Activated naive CD8-positive, alpha-beta T cell treated with anti-CD3 and anti-CD28 coated beads, Interleukin-2, amount 50 U/mL, for 16 hours (primary cell): ENCODE measurements at places on chromosomes 13 and 19.
A peak's percentile ranks its signal among the peaks of the same experiment; 100 is the strongest.

- DNase-seq: no peak
These were observed 19.7 kb downstream of the ZNF714 start for GRCh38 chr19:21101521-21102242.

DNA sequence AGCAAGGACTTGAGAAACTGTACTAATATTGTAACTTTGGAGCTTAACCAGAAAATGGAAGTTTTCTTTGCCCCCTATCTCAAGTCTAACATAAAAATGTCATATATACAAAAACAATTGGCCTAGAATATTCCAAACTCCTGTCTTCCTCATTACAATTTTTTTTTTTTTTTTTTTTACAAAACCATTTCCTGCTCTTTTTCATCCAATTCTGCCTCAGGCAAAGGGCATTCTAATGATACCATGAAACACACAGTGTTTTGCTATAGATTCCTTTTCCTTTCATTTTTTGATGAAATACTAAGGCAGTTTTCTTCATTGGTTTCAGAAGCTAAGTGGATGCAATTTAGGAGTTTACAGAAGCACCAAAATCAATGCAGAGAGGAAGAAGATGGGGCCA, 119.7 kb downstream of the LHFPL6 start:
- no peak for DNase-seq

GRCh38 chr19:18257503-18258470, 16.5 kb downstream of the IQCN start:
- no peak for DNase-seq

DNA sequence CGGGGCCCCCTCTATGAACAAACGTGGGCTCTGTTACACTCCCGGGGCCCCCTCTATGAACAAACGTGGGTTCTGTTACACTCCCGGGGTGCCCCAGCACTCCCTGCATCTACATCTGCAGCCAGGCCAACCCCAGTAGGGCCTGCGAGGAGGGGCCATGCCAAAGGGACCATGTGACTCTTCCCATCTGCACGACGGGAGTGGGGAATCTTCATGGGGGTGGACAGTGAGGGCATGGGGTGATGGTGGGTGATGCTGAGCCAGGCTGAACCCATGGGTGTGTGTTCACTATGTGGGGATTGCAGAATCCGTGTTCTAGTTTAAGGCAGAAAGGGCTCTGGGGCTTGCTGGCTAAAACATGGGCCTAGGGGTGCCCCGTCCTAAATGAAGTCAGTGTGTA, 69.9 kb upstream of the ARHGEF7 start:
- no peak for DNase-seq

DNA sequence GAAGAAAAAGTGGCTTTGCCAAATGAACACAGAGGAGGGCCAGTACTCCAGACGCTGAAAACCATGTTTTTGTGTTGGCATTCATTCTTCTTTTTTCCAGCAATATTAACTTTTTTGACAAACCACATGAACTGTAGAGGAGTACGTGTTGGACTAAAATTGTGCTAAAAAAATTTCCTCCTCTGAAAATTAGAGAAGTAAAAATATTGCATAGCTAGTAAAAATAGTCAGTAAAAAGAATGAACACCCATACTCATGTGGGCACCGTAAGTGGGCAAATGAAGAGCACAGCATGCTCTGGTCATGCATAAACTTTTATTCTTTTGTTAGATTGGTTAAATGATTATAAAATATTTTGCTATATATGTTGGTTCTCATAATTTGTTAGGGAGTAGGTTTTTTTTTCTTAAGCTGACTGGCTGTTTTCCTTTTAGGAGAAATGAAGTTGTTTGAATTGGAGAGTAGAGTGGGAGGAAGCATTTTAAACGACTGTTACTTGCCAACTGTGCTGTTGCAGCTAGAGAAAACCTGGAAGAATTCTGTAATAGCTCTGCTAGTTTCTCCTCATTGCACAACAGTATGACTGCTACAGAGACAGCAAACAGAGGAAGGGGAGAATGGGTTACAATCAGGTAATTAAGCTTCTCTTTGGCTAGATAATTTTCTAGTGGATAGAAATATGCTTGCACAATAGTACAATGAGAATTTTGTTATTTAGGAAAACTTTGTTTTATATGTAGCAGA, 222.4 kb downstream of the KCTD12 start:
- DNase-seq: no peak

DNA sequence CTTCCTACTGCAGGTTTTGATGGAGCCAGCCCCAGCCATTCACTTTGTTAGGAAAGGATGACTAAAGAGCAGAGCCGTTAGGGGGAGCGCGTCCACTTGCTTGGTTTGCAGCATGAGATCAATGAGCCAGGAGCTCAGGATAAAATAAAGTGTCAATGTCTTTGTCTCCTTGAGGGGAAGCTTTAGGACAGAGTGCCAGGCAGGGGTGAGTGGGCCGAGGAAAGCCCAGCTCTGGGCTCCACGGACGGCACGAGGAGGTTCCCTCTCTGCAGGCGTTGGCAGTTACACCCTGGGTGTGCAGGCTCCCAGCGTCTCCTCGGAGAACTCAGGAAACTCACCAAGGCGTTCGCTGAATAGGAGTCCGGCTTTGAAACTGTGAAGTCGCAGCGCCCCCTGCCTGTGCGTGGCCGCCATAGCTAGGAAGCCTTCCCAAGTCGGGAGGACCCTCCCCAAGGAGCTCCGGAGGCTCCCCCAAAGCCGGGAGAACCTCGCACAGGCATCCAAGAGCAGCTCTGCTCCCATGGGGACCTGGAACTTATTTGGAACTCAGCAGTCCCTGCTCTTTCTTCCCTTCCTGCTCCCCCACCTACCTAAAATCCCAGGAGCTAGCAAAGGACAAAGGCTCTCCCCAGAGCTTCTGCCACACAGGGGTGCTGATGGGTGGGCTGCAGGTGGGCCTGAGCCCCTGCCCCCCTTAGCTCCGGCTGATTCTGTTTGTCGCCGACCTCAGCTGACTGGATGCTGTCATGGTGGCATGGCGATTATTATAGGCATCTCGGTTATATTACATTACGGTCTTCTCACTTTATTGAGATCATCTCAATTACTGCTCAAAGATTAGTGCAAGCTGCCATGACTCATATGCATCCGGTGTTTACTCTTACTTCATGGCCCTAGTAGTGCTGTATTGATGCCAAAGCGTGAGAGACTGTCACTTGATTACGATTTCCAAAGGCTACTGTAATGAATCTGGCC, 34.4 kb downstream of the GSX1 start:
- peak; percentile 24 for DNase-seq
